NCI-H226 (cell line): ENCODE measurements at places on chromosomes 11 and 22.

DNA sequence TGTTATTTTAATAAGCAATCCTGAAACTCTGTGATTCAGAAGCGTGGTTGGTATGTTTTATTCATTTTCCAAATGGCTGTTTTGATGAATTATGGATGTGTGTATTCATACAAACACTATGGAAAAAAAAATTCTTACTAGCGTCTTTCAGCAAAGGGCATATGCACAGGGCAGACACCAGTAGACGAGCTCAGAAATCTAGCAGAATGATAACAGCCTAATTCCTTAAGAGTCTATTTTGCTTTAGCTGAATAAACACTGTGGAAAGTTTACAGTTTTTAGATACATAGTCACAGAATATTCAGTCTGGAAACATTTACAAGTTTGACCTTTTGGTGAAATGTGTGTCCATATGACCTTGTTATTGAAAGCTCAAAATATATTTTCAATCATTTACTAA is 418.8 kb upstream of the LUZP2 start:
- DNase-seq = no peak

- DNase-seq = no peak
Observed at GRCh38 chr22:25448435-25449051, 115.9 kb upstream of the GRK3 start.

DNA sequence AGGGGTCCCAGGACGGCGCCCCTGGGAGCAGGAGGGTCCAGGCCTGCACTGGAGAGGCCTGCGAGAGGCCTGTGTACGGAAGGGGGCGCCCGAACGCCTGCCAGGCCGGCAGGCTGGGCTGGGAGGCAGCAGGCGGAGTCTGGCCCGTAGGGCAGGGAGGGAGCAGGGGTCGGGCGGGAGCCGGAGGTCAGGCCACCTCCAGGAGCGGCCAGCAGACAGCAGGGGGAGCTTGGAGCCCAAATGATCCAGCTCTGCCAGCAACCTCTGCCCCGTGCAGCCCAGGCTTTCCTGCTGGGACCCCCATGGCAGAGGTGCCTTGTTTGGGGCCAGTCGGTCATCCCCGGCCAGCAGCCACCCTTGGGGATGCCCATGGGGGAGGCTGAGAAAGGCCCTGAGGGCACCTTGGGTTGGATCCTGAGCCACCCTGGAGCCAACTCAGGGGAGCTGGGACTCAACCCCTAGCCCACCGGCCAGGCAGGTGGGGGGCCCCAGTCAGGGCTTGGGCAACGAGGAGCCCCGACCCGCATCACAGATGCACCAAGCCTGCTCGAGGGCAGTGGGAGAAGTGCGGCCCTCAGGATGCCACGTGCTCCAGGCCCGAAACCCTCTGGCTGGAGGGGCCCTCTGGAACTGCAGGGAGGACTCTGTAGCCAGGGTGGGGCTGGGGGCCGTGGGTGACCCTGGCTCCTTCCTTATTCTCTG is 9.6 kb upstream of the SYT8 start:
- DNase-seq = peak; percentile 32

GRCh38 chr11:64358536-64358906 is 441 bp upstream of the RPS6KA4 start:
- no peak for DNase-seq

DNA sequence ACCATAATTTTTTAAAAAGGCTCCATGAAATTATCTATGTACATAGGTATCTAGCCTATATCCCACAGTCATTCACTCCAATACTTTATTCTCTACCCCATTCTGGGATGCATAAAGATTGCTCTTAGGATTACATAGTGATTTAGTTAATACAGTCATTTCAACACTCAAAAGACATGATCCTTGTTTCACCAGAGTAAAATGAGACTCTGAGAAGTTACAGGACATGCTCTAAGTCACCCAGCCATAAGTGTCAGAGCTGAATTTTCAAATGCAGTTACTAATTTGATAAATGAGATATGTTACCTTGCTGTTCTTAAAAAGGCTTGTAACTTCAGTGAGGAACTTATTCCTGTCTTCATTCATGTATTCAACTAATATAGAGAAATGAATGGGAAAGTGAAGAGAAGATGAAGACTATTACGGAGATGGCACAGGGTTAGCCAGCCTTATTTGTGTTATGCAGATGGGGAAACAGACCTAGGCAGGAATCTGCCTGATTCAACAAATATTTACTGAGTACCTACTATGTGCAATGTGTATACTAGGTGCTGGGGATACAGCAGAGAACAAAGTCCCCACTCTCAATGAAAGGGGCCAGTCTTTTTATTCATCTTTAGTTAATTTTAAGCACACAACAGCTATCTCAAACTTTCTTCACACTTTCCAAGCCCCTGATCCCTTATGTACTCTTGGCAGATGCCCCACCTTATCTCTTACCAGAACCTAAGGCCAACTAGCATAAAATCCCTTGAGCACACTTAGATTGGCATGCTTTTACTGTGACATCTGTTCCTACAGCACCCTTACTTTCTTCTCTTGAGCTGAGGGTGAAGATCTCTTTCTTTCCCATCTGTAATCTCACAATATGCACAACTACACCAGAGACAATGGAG is 21.6 kb downstream of the MAPK1 start:
- DNase-seq = no peak

DNA sequence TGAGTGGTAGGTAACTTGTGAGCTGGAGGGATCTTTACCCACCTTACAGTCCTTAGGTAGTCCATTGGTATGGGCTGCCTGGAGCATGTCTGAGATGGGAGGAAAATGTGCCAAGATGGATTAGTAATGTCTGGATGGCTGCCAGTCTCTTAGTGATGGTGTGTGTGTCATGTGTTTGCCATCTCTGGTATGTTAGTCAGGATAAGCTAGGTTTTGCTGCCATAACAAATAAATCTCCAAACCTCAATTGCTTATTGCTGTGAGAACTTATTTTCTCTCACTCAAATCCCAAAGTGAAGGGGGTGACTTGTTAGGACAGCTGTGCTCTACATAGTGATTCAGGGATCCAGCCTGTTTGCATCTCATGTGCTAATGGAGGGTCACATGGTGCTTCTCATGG is 40.9 kb upstream of the MYEOV start:
- DNase-seq = peak; percentile 45

DNA sequence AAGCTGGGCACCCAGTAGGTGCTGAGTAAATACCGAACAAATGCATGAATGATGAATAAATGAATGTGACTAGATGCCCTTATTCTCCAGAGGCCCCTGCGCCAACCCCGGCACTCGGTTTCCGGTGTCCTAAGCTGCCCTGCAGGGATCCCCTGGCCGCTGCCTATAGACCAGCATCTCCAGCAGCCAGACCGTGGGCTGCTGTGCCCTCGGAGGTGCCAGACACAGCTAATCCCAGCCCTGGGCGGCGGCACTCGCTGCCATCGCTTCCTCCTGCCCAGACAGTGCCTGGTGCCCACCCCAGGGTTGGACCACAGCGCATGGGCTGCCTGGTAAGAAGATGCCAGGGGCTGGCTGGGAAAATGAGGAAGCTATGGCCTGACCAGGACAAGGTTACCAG is 15.6 kb downstream of the CREB3L1 start:
- DNase-seq = no peak

GRCh38 chr22:19823902-19824211 is 30.8 kb downstream of the GNB1L start:
- no peak for DNase-seq

DNA sequence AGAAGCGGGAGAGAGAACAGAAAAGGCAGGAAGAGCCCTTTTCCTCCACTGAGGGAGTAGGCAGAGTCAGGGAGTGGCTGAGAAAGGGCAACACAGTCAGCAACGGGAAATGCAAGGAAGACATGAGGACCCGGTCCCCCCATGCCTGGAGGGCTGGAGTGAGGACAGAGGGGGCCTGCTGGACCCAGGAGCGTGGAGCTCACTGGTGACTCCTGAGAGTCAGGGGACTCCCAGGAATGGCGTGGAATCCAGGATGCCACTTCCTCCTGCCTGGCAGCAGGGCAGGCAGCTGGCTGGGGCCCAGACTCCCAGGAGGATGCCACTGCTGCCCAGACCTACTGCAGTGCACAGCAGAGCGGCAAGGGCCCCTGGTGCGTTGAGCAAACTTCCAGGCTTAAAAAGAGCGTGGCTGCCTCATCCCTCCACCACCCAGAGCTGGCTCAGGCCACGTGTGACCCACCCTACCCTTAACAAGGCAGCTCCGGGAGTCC is 11.3 kb downstream of the C11orf21 start:
- DNase-seq = no peak

DNA sequence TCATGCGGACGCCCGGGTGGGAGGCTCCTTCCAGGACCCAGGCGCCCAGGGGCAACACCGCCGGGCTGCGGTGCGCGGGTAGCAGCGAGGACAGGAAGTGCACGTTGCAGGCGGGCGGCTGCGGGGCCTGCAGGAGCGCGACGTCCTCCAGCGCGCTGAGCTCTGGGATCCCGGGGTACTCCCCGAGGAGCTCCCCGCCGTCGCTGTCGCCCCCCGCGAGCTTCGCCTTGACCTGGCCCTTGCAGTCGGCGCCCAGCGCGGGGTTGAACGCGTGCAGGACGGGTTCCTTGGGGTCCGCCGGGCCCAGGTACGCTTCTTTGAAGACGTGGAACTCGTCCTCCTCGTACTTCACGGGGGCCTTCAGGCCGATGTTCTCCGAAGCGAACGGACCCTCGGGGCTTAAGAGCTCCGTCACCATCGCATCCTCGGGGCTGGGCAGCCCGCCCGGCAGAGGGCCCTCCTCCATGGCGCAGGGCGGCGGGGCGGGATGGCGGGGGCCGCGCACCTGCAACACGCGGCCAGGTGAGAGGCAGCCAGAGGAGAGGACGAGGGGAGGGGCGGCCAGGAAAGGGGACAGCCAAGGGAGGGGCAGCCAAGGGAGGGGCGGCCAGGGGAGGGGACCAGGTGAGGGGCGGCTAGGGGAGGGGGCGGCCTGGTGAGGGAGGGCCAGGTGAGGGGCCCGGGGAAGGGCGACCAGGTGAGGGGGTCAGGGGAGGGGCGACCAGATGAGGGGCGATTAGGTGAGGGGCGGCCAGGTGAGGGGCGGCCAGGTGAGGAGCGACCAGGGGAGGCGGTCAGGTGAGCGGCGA is 921 bp downstream of the TESMIN start:
- no peak for DNase-seq

DNA sequence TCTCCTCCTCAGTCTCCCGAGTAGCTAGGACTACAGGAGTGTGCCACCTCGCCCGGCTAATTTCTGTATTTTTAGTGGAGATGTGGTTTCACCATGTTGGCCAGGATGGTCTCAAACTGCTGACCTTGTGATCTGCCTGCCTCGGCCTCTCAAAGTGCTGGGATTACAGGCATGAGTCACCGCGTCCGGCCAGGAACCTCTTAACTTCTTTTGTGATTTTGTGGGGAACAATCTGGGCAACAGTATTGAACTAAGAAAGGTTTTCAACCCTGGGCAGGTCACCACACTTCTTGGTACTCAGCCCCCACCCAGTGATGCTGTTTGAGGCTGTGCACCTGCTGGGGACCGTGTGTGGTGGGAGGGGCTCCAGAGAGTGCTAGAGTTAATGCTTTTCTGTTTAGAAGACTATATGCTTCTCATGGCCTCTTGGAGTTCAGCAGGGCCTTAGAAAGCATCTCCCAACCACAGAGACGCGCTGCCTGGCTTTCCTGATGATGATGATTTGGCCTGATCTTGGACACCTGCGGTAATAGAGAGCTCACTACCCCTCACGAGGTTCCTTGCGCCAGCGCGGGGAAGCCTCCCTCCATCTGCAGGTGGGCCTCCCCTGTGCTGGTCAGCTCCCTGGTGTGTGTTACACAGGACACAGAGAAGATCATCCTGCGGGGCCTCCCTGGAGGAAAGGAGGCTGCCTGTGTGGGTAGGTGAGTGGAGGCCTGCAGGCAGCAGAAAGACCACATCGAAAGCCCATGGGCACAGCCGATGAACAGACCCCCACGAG is 1.2 kb downstream of the DENND6B start:
- DNase-seq = no peak

- peak; percentile 58 for DNase-seq
Observed at GRCh38 chr11:124716591-124716990, 23.2 kb upstream of the NRGN start.
